Muscle of arm (tissue), 14 donors: ENCODE measurements at places on chromosomes 1 and 21.
A peak's percentile ranks its signal among the peaks of the same experiment; 100 is the strongest.

- DNase-seq, result no peak
These were observed 17.4 kb upstream of the FAM89A start for GRCh38 chr1:231057410-231057809.

GRCh38 chr1:26848941-26849774 is 13.8 kb upstream of the SFN start:
- no peak for DNase-seq

- no peak for DNase-seq
These were observed 2.3 kb downstream of the GPR137B start for GRCh38 chr1:236144446-236145150.

DNA sequence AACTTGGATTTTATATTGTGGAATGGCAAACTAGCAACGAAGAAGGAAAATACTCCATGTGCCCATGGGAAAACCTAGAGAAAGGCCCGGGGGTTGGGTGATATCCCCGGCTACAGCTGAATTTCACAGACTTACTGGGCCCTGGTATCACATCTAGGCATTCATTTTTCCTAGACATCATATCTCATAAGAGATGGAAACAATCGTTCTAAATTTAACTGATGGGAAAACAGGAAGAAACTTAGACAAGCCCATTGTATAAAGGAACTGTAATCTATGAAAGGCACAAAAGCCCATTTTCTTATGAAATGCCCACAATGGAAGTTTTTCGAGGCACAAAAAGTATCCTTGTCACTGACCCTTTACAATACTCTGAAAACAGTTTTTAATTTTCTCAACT is 407.9 kb upstream of the LYPLAL1 start:
- DNase-seq, result no peak

GRCh38 chr1:14663773-14664172 is 65.3 kb downstream of the KAZN start:
- no peak for DNase-seq

- no peak for DNase-seq
These were observed 99.4 kb upstream of the SLC45A1 start for GRCh38 chr1:8218351-8219092.

GRCh38 chr1:42335809-42336518 is 929 bp upstream of the FOXJ3 start:
- DNase-seq, result no peak

DNA sequence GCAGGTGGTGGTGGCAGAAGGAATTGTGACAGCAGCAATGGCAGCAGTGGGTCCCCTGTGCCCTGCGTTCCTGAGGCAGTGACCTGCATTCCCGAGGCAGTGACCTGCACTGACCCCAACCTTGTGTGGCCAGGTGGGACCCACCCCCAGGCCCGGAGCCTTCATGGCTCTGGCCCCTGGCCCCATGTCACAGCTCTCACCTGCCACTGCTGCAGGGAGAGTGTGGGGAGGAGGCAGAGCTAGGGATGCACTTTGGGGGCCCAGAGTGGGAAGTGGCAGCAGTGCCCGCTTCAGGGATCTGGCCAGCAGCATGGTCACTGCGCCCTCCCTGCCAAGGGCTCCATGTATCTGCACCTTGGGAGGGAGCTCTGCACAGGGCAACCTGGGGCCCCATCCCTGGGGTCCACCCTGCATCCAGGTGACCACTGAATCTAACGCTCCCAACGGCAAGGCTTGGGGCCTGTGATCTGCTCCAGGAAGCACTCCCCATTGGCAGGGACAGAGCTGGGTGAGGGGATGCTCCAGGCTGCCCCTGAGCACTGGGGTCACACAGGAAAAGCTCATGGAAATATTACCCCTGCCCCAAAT is 618.6 kb downstream of the RWDD3 start:
- no peak for DNase-seq

DNA sequence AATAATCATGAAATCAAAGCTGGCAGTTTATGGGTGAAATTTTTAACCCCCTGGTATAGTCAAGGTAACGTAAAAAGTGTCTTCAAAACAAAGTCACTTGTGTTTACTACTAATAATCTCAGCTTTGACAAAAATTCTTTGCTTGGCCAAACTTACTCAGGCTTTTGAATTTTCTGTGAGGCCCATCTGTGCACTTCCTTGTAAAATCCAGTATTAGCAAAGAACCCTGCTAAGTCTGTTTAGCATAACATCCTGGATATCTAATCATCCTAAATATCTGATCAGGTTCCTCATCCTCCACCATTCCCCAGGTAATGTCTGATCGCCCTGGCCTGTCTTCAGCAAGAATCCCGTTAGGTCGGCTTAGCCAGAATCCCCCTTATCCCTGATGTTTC is 3.0 kb downstream of the LYST start:
- DNase-seq, result no peak

DNA sequence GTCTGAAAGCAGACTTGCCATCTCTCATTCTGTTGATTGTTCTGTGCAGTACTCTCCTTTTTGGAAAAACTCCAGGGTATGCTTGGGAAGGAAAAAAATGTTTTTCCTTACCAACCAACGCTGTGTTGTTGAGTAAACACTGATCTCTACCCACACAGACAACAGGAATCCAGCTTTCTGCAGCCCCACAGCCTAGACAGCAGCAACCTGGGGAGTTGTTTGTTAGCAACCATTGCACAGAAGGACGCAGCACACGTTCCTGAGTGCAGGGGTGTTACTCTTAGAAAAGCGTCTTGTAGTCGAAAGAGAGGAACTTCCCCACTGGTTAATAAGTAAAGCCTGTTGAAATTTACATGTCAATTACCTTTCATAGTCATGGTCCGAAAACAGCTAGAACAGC is 56.6 kb downstream of the SMYD2 start:
- DNase-seq, result peak; percentile 58

DNA sequence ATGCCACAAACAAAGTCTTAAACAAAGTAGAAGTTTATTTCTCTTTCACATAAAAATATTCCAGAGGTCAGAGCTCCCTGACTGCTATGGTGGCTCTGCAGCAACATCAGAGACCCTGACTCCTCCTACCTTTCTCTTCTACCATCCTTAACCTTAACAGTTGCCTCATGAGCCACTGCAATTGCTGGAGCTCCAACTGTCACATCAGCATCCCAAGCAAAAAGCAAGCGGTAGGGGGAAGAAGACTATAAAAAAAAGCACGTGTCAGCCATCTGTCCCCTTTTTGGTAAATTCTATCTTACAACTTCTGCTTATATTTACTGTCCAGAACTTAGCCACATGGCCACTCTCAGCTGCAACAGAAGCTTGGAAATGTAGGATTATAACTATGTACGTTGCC is 21.8 kb upstream of the H6PD start:
- DNase-seq, result no peak

GRCh38 chr1:54317084-54317483 is 89.1 kb downstream of the SSBP3 start:
- DNase-seq, result no peak

DNA sequence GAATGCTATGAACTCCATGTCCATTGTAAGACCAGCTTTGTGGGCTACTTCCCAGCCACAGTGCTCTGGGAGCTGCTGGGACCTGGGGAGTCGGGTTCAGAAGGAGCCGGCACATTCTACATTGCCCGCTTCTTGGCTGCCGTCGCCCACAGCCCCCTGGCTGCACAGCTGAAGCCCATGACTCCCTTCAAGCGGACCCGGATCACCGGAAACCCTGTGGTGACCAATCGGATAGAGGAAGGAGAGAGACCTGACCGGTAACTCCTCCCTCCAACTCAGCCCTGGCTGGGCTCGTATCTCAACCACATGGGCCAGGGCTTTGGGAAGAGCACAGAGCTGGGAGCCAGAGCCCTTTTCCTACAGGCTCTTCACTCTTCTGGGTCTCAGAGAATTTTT is 15.4 kb downstream of the MOV10 start:
- DNase-seq, result no peak

GRCh38 chr1:147500309-147500839 is 40.9 kb upstream of the BCL9 start:
- DNase-seq, result no peak

GRCh38 chr1:185157599-185158412 is 839 bp downstream of the SWT1 start:
- peak; percentile 29 for DNase-seq

DNA sequence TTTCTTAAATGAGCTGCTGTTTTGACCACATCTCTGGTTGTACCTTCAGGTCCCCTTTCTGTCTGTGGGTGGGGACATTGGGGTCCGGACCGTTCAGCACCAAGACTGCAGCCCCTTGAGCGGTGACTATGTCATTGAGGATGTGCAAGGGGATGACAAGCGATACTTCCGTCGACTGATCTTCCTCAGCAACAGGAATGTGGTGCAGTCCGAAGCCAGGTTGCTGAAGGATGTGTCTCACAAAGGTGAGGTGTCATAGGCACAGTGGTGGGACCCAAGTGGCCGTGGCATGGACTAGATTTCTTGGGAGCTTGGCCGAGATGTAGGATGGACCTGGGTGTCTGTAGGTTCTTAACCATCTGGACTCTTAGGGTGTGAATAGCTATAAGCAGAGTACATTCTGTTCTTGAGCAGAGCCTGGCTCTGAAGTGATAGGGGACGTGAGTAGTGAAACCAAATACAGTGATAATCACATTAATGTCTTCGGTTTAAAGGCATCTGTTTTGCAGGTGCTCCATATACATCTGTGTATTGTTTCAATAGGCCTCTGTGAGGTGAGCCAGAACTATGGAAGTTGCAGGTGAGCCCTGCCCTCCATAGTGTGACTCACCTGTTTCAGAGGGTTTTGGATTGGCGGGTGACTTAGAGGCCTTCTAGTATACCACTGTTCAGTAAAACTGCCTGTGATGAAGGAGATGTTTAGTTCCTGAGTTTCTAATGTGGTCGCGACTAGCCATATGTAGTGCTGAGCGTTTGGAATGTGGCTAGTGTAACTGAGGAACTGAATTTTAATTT is 6.4 kb downstream of the METTL13 start:
- DNase-seq, result no peak

- DNase-seq, result no peak
These were observed 241.8 kb upstream of the IRF2BP2 start for GRCh38 chr1:234851450-234852438.

DNA sequence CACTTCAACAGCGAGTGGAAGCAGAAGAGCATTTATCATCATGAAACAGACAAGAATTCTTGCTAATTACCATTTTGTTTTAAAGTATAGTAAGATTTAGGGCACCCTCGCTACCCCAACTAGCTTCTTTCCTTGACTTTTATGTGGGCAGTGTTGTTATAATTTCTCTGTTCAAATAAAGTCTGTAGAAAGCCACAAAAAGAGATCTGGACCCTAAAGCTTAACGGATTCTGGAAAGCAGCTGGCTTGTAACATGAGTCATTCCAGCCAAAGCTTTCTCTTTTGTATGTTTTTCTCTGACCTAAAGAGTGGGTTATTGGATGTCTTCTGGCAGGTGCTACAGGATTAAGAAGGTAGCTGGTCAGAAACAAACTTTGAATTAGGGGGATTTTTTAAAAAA is 37.4 kb downstream of the RUNX1 start:
- DNase-seq, result no peak

DNA sequence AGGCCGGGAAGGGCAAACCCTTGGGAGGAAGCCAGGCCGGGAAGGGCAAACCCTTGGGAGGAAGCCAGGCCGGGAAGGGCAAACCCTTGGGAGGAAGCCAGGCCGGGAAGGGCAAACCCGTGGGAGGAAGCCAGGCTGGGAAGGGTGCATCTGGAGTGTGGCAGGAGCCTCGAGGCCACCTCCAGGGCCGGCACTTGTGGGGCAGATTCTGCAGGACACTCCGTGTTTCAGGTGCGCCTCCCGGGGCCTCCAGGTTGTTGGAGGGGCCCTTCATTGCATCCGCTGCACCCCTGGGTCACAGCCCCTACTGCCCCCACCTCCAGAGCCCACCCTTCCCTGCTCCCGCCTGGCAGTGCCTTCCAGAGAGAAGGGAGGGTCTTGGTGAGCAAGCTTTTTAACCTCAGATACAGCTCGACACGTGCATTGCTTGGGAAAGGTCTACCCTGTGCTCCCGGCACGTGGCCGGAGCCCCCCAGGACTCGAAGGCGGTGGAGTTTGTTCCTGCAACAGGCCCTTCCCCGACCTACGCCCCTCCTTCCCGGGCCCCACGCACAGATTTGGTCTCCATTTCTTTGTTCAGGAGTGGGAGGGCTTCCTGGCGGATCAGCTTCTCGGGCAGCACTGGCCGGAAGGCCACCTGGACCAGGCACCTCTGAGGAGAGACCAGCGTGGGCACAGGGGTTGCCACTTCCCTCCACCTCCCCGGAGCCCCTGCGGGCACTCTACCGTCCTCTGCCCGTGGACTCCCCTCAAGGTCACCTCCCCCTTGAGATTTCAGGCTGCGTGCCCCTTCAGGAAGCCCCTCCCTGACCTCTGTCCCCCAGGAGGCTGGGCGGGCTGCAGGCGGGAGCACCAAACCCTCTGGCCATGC is 9.4 kb upstream of the TMEM52 start:
- DNase-seq, result no peak

DNA sequence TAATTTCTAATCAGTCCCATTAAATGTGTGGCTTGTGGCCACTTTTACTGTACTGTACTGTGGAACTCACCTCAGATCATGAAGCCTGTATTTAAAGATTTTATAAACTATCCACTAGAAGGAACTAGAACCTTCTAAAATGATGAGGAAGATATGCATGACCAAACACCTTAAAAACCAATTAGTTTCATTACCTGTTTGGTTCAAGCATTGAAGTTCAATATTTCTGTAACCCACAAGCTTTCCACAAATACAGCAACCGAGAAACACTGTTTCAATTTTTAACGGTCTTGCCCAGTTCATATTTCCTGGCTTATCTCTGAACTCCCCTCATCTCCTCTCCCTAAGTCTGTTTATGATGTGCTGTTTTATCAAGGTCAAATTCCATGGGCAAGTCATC is 264.3 kb upstream of the PLD5 start:
- no peak for DNase-seq

GRCh38 chr1:1098681-1099421 is 17.0 kb downstream of the C1orf159 start:
- no peak for DNase-seq

- DNase-seq, result no peak
These were observed 75.4 kb downstream of the CACHD1 start for GRCh38 chr1:64545118-64545843.

- no peak for DNase-seq
These were observed 104.7 kb downstream of the SPATA46 start for GRCh38 chr1:162271972-162272371.

- DNase-seq, result no peak
These were observed 23.6 kb upstream of the TMEM51 start for GRCh38 chr1:15129944-15130343.

DNA sequence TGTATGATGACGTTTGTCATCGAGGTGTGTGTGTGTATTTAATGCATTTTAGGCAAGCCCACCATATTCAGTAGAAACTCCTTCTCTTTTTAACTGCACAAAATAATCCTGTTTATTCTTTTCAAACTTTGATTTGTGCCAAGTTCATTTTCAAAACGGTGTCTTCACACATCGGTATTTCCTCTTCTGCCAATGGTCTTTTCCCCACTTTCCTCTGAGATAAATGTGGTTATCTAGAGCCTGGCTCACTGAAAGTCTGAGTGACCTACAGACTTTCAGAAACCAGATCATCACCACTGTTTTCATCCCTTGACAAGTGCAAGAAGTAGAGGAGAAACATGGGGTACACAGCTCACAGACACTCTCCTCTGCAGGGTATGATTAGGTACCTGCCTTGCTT is 69.4 kb downstream of the GPATCH2 start:
- no peak for DNase-seq

GRCh38 chr21:32958288-32959002 is 67.3 kb upstream of the OLIG2 start:
- DNase-seq, result no peak
